MCF 10A (cell line): ENCODE measurements at places on chromosomes 7 and 10.
A peak's percentile ranks its signal among the peaks of the same experiment; 100 is the strongest.

GRCh38 chr7:29207162-29207801, 12.7 kb downstream of the CHN2 start:
- H3K27ac ChIP-seq, result no peak overlapping the region
- peaks cover 9% of the 10 kb centered on the region for H3K4me1 ChIP-seq
- no peak overlapping the region for H3K4me3 ChIP-seq

DNA sequence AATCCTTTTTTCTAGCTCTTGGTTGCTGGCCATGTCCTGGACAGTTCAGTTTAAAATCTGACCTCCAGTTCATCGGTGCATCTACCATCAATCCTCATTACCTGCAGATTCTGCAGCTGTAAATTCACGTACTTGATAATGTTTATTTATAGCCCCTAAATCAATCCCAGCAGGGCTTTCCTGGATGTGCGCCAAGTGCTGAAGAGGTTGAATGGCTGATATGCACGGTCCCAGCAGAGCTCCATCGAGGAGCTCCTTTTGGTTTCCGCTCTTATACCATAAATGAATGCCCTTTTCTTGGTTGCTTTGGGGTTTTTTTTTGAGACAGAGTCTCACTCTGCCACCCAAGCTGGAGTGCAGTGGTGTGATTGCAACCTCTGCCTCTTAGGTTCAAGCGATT, 91.2 kb upstream of the CCZ1B start:
- H3K27ac ChIP-seq, result no peak overlapping the region
- no peaks in the 10 kb centered on the region for H3K4me1 ChIP-seq
- peaks cover 24% of the 10 kb centered on the region for H3K27me3 ChIP-seq
- no peaks in the 10 kb centered on the region for H3K36me3 ChIP-seq
- H3K4me3 ChIP-seq, result no peak overlapping the region

DNA sequence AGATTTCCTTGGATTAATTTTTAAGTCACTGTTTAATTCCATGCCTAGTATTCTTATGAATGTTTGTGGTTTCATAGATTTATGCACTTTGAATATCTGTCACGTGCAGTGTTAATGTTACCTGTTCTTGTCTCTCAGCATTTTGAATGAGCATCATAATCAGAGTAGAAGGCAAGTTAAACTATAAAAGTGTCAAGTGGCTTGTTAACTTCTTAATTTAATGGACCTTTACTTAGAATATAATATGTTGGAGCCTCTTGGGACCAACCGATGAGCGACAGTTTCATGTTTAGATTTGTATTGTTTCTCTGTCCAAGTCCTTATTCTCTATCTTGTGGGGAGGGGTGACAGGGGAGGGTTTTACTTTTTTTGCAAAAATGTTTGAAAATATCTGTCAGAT, 50.6 kb upstream of the MTURN start:
- H3K27me3 ChIP-seq, result no peaks in the 10 kb centered on the region
- H3K36me3 ChIP-seq, result peaks cover 8% of the 10 kb centered on the region
- H3K4me1 ChIP-seq, result no peaks in the 10 kb centered on the region
- no peak overlapping the region for H3K4me3 ChIP-seq

GRCh38 chr7:38448584-38449234, 175.3 kb upstream of the TARP start:
- H3K4me3 ChIP-seq, result no peak overlapping the region
- no peaks in the 10 kb centered on the region for H3K36me3 ChIP-seq
- H3K27me3 ChIP-seq, result peaks cover 16% of the 10 kb centered on the region
- DNase-seq, result peak; percentile 6
- no peaks in the 10 kb centered on the region for H3K4me1 ChIP-seq

DNA sequence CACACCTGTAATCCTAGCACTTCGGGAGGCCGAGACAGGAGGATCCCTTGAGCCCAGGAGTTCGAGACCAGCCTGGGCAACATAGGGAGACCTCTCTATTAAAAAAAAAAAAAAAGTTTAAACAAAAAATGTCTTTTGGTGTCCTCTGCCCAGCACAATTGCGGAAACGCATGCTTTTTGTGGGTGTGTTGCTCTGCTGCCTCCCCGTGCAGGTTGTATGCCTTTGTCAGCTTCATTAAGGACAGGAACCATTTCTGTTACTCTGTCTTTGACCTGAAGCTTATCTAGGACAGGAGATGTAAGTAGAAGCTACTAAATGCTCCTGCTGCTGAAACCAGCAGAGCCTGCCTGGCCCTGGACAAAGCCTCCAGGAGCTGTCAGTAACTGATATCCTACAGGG, 21.3 kb upstream of the ANKRD2 start:
- H3K36me3 ChIP-seq, result no peaks in the 10 kb centered on the region
- peak overlapping the region; percentile 98 for H3K27ac ChIP-seq
- no peak for DNase-seq
- H3K4me1 ChIP-seq, result peaks cover 28% of the 10 kb centered on the region
- H3K27me3 ChIP-seq, result no peaks in the 10 kb centered on the region
- no peak overlapping the region for H3K4me3 ChIP-seq

DNA sequence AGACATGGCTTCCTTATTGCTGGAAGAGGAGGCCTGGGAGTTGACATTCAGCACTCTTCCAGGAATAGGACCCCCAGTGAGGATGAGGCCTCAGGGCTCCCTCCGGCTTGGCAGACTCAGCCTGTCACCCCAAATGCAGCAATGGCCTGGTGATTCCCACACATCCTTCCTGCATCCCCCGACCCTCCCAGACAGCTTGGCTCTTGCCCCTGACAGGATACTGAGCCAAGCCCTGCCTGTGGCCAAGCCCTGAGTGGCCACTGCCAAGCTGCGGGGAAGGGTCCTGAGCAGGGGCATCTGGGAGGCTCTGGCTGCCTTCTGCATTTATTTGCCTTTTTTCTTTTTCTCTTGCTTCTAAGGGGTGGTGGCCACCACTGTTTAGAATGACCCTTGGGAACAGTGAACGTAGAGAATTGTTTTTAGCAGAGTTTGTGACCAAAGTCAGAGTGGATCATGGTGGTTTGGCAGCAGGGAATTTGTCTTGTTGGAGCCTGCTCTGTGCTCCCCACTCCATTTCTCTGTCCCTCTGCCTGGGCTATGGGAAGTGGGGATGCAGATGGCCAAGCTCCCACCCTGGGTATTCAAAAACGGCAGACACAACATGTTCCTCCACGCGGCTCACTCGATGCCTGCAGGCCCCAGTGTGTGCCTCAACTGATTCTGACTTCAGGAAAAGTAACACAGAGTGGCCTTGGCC, 4.3 kb downstream of the PGAM2 start:
- peaks cover 43% of the 10 kb centered on the region for H3K36me3 ChIP-seq
- no peak overlapping the region for H3K27ac ChIP-seq
- DNase-seq, result no peak

DNA sequence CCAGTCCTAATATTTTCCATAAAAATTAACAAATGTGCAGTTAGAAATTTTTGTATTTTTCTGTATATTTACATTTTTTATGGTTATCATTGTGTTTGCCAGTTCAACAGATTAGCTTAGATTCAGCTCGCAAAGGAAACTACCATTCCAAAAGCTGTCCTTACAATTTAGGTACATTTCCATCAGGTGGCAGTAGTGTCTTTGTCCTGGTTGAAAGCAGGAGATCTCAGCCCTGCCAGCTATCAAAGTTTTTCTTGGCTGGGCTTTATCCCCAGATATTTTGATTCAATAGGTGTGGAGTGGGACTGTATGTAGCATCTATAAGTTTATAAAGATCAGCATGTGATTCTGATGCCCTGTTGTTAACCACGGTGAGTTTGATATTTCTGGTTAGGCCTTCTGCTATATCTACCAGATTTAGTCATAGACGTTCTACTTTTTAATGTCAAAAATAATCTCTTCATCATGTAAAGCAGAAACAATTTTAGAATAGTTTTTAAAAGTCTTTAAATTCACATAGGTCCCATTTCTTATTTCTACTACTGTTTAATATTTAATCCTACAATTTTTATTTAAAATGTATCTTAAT, 15.5 kb upstream of the ICA1 start:
- no peak overlapping the region for H3K4me3 ChIP-seq
- peak; percentile 51 for DNase-seq
- H3K4me1 ChIP-seq, result peaks cover 14% of the 10 kb centered on the region
- H3K27ac ChIP-seq, result no peak overlapping the region
- H3K27me3 ChIP-seq, result no peaks in the 10 kb centered on the region

DNA sequence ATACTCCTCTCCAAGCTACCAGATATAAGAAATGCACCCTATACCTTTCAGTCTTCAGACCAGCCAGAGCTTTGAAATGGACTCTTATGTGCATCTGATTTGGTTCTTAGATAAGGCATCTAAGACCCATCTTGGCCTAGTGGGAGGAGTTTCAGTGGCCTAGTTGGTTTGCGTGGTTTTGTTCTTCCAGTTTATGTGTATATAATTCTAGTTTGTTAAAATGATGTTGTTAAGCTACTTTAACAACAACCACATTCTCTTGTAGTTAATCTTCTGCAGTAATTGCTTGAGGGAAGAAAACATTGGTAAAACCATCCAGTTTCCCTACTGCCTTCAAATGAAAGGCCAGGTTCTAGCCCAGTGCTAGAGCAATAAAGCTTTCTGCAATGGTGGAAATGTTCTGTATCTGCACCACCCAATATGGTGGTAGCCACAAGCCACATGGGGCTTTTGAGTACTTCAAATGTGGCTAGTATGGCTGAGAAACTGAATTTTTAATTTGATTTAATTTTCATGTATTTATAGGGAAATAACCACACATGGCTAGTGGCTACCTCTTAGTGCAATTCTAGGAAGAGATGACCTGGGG, 66.3 kb downstream of the KLHDC10 start:
- no peaks in the 10 kb centered on the region for H3K4me1 ChIP-seq
- H3K36me3 ChIP-seq, result peaks cover 38% of the 10 kb centered on the region
- H3K27ac ChIP-seq, result no peak overlapping the region
- H3K27me3 ChIP-seq, result no peaks in the 10 kb centered on the region

DNA sequence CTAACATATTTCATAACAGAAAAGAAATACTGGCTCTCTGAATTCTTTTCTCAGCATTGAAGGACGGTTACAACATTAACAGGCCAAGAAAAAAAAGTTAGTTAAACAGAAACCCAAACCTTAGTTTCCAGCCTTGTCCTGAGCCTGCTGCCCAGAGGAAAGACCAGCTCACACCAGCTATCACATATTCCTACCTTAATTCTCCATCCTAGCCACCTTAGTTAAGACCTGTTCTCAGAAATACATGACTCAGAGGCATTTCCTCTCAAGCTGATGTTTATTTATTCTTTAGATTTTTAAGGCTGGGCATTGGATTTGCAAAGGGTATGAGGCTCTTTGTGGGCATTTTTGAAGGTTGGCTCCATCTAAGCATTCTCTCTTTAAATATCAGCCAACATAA, 34.3 kb upstream of the ADAM12 start:
- no peaks in the 10 kb centered on the region for H3K27me3 ChIP-seq
- peak; percentile 73 for DNase-seq
- peak overlapping the region; percentile 49 for H3K27ac ChIP-seq
- peaks cover 21% of the 10 kb centered on the region for H3K4me1 ChIP-seq
- H3K36me3 ChIP-seq, result no peaks in the 10 kb centered on the region
- H3K4me3 ChIP-seq, result no peak overlapping the region

DNA sequence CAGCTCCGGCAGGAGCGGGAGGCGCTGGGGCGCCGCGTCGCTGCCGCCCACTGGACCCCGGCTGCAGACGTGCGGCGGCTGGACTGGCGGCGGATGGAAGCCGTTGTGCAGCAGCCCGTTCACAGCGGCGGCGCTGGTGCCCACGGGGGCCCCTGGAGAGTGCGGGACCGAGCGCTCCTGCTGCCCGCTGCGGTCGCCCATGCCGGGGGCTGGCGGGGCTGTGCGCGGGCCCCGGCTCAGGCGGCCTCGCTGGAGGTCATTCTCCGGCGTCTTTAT, 413 bp downstream of the PANK1 start:
- no peak overlapping the region for H3K4me3 ChIP-seq
- H3K27me3 ChIP-seq, result no peaks in the 10 kb centered on the region
- no peaks in the 10 kb centered on the region for H3K36me3 ChIP-seq
- no peak overlapping the region for H3K27ac ChIP-seq

DNA sequence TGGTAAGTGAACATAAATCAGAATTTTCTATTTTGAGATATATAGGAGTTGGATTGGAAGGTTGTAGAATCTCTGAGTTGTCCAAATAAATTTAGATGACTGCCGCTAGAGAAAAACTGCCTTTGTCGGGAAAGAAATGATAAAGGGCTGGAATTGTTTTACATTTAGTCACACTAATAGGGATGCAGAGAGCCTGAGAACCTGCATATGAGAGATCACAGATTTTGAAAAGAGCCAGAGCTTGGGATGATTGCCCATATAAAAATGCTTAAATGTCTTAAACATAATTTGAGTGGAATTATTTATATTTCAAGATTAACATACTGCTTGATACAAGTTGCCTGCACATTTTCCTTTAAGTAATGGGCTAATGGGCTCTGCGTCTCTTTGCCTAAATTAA, 660.5 kb downstream of the NRG3 start:
- H3K36me3 ChIP-seq, result no peaks in the 10 kb centered on the region
- no peaks in the 10 kb centered on the region for H3K27me3 ChIP-seq
- H3K27ac ChIP-seq, result no peak overlapping the region
- DNase-seq, result no peak
- H3K4me3 ChIP-seq, result no peak overlapping the region
- H3K4me1 ChIP-seq, result no peaks in the 10 kb centered on the region

- DNase-seq, result no peak
- no peak overlapping the region for H3K27ac ChIP-seq
- H3K27me3 ChIP-seq, result no peaks in the 10 kb centered on the region
- H3K36me3 ChIP-seq, result no peaks in the 10 kb centered on the region
- no peak overlapping the region for H3K4me3 ChIP-seq
These were observed 27.8 kb upstream of the PROSER2 start for GRCh38 chr10:11795101-11795920.

GRCh38 chr10:29304995-29305335, 16.1 kb downstream of the LYZL1 start:
- H3K4me1 ChIP-seq, result no peaks in the 10 kb centered on the region
- no peak overlapping the region for H3K4me3 ChIP-seq
- H3K27ac ChIP-seq, result no peak overlapping the region
- H3K36me3 ChIP-seq, result no peaks in the 10 kb centered on the region

GRCh38 chr10:15640536-15641085, 79.1 kb downstream of the ITGA8 start:
- H3K36me3 ChIP-seq, result no peaks in the 10 kb centered on the region
- no peak for DNase-seq
- H3K27me3 ChIP-seq, result peaks cover 52% of the 10 kb centered on the region
- H3K4me3 ChIP-seq, result no peak overlapping the region

DNA sequence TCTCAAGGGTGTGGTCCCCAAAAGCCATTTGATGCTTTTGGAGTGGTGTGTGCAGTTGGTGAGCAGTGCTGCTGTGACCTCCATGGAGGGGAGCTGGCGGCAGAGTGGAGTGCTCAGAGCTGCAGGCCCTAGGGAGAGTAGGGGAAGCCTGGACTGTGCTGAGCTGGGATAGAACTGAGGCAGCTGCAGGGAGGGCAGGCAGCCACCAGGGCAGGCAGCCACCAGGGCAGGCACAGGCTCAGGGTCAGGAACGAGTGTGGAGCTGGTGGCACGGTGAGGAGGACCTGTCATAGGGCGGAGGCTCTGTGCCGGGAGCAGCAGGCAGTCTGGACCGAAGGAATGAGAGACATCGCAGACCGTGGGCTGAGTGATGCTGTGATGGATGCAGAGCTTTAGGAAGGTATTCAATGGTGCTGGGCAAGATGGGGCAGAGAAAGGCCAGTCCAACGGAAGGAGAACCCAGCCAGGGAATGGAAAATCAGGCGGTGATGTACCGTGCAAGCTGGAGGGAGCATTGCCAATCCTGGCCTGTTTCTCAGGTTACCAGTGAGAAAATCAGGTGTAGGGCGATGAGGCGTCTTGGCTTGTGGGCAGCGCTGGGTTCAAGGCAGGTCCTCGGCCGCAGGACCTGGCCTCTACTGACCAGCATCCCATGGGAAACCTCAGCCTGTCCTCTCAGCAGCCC, 152.6 kb downstream of the CAMK1D start:
- no peak overlapping the region for H3K4me3 ChIP-seq
- peaks cover 10% of the 10 kb centered on the region for H3K27me3 ChIP-seq
- no peak for DNase-seq
- H3K36me3 ChIP-seq, result no peaks in the 10 kb centered on the region

GRCh38 chr10:71969929-71970328, 5.7 kb downstream of the CHST3 start:
- DNase-seq, result no peak
- peak overlapping the region; percentile 77 for H3K4me3 ChIP-seq
- peak overlapping the region; percentile 78 for H3K27ac ChIP-seq
- no peaks in the 10 kb centered on the region for H3K27me3 ChIP-seq
